ENCODE measurements at places on chromosomes 5 and 9.

DNA sequence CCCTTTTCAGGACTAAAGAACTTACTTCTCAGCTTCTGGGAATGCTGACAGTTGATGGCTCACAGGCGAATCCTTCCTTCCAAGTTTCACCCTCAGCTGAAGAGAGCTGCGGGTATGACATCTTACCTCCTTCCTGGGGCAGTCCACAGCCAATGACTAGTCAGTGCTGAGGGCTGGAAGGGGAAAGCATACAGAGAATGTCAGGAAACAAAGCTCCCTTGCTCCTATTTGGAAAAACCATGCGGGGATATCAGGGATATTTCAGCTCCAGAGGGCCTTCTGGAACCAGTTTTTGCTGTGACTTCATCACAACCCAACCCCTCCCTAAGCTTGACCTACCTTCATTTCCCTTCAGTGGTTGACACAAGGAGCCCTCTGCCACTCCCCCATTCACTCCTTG lies 15.7 kb downstream of the FTMT start:
- DNase-seq: no peak

DNA sequence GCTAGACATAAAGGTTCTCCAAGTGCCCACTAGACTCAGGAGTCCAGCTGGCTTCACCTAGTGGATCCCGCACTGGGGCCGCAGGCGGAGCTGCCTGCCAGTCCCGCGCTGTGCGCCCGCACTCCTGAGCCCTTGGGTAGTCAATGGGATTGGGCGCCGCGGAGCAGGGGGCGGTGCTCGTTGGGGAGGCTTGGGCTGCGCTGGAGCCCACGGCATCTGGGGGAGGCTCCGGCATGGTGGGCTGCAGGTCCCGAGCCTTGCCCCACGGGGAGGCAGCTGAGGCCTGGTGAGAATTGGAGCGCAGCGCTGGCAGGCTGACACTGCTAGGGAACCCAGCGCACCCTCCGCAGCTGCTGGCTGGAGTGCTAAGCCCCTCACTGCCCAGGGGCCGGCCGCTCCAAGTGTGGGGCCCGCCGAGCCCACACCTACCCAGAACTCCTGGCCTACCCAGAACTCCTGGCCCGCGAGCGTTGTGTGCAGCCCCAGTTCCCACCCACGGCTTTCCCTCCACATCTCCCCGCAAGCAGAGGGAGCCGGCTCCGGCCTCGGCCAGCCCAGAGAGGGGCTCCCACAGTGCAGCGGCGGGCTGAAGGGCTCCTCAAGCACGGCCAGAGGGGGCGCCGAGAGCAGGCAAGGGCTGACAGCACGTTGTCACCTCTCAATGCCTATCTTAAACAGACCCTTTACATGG lies 260.7 kb upstream of the DMRT1 start:
- no peak for DNase-seq

- no peak for DNase-seq
These were observed 980 bp upstream of the RHOBTB3 start for GRCh38 chr5:95730011-95730700.

DNA sequence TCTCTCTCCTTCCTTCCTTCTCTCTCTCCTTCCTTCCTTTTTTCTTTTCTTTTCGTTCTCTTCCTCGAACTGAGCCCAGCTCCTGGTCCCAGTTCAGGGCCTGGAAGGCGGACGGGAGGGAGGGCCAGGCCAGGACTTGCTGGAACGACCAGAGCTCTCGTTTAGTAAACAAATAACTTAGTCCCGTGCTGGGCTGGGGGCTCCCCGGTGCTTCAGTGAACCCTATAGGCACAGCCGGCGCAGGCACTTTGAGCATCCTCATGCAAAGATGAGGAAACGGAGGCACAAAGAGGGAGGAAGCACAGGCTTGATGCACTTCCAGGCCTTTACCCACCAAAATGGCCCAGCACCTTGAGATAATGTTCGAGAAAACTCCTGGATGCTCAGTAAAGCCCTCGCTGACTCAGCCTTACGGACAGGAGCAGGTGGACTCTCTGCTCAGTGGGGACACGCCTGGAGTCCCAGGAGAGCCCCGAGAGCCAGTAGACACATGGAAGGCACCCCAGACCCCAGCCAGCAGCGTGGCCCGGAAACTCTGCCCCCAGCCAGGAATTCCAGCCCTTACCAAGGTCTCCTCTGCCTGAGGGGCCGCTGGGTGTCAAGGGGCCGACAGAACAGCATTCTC lies 18.8 kb downstream of the FAM163B start:
- no peak for DNase-seq

DNA sequence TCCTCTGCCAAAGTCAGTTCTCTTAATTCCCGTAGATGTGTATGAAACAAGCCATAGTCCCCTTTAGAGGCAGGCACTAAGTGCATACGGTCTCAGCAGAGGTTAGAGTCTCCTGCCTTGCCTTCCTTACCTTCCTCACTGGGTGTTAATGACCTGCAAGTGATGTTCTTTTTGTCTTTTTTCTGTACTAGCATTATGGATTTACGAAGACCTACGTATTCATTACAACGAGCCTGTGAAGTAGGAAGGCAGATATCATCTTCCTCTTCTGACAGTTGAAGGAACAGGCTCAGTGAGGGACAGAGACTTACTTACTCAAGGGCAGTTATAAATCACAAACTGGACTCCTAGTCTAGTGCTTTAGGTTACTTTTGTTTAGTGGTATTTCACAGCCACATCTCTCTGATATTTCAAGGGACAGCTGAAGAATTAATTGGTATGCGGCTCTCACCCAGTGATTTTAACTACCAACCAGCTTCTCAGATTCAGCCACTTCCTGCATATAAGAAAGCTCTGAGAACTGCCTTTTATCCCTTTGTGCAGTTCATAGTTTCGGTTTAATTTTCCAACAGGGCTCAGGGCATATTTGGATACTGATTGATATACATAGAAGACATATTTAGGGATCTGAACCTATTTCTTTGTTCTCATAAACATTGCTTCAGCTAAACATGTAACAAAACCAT lies 85.1 kb upstream of the CKMT2 start:
- DNase-seq: no peak

DNA sequence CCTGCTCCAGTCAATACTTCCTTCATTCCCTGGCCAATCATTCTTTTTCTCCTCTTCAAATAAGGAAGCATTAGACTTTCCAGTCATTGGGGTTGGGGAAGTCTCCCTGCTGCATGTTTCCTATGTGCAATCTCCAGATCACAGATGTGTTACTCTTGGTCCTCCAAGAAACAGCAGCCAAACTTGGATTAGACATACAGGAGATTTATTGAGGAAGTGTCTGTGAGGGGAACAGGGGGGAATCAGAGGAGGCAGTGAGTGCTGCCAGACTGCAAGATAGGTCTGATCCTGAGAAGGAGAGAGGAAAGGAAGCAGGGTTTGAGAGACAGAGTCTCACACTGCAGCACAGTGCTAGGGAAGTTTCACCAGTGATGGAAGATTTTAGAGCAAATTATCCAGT lies 40.6 kb upstream of the SLIT3 start:
- DNase-seq: no peak

DNA sequence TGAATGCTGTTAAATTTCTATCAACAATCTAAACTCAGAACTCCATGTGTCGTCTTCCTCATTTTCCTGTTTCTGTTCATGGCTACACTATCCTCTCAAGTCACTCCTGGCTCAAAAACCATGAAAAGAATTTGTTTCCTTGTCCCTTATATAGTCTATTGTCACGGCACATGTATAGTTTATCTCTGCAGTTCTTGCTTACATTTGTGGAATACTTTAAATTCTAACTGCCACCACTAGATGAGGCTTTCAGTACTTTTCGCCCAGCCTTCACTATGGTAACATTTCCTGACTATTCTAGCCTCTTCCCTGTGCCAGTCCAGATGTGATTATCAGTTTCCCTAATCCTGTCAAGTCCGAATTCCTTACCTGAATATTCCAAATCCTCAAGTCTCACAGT lies 34.6 kb downstream of the PKD2L2 start:
- DNase-seq: no peak

- no peak for DNase-seq
These were observed 3.3 kb downstream of the NCBP1 start for GRCh38 chr9:97636903-97637302.

DNA sequence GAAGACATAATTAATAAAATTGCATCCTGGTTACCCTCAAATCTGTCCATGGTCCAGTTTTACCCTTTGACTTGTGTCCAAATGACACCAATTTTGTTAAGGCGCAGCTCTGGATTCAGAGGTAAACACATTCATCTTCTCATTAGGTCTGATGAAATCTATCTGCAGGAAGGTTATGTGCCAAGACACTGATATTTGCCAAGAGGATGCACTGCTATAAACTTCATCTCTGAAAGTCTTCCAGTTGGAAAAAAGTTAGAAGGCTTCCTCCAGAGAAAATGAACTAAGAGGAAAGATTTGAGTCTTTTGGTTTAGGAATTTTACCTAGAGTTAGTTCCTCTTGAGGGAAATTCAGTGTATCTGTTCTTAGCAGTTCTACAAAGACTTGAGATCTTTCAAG lies 717.8 kb downstream of the DTWD2 start:
- DNase-seq: no peak
